K562 (cell line): ENCODE measurements at places on chromosomes 12 and 14.
A peak's percentile ranks its signal among the peaks of the same experiment; 100 is the strongest.

GRCh38 chr12:51293696-51294095 is 23.5 kb upstream of the SMAGP start:
- no peak for DNase-seq

- DNase-seq: no peak
Measured at GRCh38 chr12:86712425-86712843, 456.2 kb upstream of the MGAT4C start.

- DNase-seq: no peak
Measured at GRCh38 chr12:45568808-45569207, 160.7 kb upstream of the ARID2 start.

DNA sequence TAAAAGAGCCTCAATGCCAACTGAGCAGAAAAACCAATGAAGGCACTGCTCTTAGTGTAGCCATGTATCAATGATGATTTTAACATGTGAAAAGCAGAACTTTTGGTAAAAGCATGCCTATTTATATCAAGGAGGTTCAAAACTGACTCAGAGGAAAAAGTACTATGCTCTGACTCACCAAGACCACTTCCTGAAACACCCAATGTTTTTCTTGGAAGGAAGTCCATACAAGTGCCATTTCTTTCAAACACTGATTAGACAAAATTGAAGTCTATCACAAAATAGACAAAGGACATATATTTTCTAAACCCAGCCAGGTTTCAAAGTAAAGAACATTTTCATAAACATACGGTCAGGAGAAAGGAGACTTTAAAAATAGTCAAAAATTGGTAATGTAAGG is 88.6 kb downstream of the EPS8 start:
- peak; percentile 4 for DNase-seq

- no peak for DNase-seq
Measured at GRCh38 chr14:47297374-47297773, 378.0 kb downstream of the MDGA2 start.

- DNase-seq: peak; percentile 17
Measured at GRCh38 chr12:102917026-102917787, at the start of gene PAH. PAH (minus strand) TSS chr12:102917244; CDS start chr12:102917130, 114 bp downstream.

DNA sequence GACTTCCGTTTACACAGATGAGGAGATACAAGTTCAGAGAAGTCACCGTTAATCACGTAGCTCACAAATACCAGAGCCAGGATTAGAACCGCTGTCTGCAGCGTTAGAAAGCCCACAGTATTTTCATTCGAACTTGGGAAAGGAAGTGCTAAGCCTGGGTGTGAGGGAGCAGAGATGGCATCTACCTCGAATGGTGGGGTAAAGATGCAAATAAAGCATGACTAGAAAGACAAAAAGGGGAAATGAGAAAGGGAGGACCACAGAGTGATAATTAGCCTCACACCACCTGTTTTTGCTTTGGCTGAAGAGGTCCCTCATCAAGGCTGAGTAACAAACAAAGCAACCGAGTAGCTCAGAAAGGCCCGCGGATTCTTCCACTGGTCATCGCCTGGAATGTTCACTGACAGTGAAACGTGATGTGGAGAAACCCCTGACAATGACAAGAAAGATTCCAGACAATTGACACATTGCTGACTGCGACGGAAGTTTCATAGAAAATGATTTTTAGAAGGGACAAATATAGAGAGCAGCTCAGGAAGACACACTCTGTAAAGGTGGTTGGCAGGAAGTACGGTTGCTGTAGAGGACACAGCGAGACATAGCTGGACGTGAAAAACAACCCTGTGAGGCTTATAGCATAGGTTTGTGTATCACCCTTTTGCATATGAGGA is 31.5 kb upstream of the BHLHE41 start:
- no peak for DNase-seq

DNA sequence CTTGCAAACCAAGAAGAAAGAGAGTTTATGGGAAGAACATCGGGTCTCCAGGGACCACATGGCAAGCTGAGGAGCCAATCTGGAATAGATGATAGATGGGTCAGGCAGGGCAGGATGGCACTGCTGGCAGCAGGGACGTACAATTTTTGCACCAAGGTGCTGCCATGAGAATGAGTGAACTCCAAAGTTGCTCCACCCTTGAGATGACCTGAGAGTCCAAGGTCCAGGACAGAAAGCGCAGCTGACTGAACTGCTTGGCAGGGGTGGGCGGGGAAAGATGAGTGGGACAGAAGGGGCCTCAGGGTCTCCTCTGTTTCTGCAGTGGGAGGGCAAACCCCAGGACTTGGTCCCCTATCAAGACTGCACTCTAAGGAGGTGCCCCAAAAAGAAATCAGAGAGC is 136.7 kb upstream of the GSC start:
- DNase-seq: no peak

DNA sequence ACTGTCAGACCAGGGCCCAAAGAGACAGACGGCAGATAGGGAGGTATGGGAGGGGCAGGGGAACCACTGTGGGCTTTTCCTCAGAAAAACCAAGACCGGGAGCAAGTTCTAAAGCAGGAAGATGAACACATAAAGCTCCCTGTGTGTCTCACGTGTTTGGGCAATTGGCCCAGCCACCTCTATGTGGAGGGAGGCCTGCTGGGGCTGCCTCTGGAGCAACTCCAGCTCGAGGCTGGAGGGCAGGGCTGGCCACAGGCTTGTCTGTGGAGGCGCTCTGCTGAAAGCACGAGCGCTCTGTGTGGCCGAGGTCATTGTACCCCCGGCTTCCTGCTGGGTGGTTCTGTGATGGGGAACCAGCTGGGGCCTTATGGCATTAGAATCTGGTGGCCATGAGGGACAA is 36.4 kb downstream of the TRAFD1 start:
- no peak for DNase-seq

DNA sequence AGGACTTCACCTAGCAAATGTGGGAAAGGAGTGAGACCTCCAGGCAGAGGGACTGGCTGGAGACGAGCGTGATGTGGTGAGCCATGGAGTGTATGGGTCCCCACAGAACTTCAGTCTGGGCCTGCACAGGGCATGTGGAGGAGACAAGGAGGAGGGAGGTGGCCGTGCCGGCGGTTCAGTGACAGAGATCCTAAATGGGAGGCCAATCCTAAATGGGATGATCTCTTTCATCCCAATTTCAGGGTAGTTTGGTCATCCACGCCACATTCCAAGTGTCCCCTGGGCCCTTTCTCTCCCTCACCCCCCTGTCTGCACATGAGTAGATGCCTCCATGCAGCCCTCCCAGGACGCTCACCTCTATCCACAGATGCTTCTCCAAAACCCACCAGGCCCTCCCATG is 13.2 kb downstream of the SERPINA5 start:
- no peak for DNase-seq

GRCh38 chr12:111046896-111047295 is 126.5 kb upstream of the MYL2 start:
- no peak for DNase-seq

GRCh38 chr12:126355346-126355745 is 1290.1 kb downstream of the AACS start:
- DNase-seq: no peak

DNA sequence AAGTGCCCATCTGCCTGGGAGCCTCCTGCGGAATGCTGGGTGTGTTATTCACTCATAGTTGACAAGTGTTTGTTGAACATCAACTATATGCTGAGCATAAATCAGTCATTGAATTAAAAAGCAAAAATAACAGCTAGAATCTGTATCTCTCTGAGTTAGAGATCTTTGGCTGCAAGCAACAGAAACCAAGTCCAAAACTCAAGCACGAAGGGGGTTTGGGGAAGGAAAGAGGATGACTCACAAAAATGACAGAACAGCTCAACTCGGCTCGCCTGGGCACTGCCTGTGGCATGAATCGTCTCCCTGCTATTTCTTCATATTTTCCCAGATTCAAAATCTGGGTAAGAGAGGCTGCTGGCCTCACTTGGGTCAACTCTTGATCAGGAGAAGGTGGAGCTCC is 72.6 kb upstream of the NCOR2 start:
- no peak for DNase-seq

- no peak for DNase-seq
Measured at GRCh38 chr12:91685917-91686316, 459.7 kb downstream of the BTG1 start.

- DNase-seq: no peak
Measured at GRCh38 chr12:124730455-124730932, 133.2 kb downstream of the SCARB1 start.

DNA sequence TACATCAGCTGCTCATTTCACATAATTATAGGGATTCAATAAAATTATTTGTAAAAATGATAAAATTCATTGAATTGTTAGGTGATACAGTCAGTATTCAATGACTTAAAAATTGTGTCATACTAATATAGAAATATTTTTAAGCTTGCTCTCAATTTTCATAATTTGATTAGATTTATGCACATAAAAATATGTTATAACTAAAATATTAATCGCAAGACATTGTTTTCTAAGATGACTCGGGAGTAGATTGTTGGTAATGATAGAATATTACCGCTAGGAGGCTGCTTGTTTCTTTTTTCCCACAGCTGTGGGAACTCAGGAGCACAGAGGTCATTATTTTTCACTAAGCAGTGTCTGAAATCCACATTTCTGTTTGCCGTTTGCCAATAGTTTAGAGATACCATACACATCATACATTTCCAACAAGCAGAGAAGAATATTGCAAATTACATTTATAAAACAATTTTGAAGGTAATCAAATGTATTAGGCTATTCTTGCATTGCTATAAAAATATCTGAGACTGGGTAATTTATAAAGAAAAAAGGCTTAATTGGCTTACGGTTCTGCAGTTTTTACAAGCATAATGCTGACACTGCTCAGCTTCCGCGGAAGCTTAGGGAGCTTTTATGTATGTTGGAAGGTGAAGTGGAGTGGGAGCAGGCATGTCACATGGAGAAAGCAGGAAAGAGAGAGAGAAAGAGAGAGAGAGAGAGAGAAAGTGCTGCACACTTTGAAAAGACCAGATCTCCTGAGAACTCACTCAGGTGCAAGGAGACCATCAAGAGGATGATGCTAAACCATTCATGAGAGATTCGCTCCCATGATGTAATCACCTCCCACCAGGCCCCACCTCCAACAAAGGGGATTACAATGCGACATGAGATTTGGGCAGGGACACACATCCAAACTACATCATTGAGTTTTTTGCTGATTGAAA is 9.2 kb downstream of the CD69 start:
- DNase-seq: peak; percentile 22

DNA sequence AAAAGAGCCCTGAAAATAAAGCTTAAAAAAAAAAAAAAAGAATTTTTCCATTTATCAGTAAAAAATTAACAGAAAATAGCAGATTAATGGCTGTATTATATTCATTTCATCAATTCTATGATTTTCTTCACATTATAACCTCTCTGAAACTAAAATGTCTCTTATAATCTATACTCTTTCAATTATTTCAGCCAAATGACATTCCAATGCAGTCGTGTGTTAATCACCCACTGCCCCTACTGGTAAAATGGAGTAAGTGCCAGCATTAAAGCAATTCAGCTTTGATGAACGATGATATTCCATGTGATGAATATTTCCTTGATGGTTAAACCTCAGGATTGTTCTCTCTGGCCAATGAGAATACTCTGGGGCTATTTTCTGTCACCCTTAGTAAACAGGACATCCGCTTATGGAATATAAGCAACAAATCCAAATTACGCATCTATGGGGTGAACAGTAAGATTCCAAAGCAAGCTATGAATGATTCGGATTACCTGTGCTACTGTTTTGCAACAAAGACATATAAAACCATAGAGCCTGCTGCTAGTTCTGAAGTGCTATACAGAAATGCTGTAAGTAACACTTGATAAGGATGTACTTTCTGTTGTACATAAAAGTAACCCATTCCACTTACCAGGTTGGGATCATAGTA is 20.3 kb upstream of the SYCP3 start:
- peak; percentile 38 for DNase-seq

DNA sequence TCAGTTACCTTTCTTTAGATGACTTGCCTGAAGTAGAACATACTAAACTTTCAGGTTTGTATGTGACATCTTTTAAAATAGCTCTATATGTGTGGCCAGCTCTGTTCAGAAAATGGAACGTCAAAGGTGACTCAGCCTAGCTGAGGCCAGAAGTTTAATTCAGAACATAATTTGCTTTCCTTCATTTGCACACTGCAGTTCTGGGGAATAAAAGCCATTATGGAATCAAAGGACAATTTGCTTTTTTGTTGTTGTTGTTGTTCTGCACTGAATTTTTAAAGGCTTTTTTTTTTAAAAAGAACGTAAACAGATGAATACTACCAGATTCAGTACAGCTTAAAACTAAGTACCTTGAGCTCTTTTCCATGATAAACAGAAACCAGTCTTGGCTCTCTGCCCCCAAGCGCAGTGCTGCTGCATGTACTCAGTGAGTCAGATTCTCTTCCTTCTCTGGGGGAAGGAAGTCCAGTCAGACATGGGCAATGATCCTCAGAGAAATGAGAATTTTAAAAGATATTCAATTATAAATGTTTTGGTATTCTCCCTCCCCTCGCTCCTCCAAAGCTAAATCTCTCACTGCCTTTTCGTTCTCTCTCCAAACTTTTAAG is 644.2 kb downstream of the NOVA1 start:
- no peak for DNase-seq

DNA sequence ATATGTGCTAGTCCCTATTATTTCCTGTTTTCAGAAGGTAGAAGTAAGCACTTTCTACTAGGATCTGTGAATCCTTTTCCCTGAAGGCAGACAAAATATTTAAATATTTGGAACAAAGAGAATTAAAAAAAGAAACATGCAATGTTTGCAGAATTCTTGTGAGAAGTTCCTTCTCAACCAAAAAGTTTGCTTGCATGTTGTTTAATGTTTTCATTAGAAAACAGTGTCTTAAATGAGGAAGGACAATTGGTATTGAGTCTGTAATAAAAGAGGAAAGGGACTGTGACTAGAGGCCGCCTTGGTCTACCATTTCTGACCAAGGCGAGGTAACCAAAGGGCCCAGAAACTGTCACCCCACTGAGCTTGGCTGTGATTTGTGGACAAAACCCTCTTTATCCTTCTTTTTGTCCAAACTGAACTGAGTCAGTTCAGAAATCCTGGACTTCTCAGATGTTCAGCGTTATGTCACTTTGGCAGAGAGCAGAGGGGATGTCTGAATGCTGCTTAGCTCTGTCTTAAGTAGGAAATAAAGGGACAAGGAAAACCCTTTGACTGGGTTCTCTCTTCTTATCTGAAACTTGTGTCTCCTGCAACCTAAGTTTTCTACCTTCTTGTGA is 129.8 kb upstream of the CPM start:
- DNase-seq: no peak

GRCh38 chr12:34016361-34016760 is 5.9 kb upstream of the ALG10 start:
- no peak for DNase-seq

GRCh38 chr14:39843881-39844280 is 411.6 kb upstream of the FBXO33 start:
- DNase-seq: no peak

- DNase-seq: no peak
Measured at GRCh38 chr12:39006286-39006685, 100.9 kb upstream of the CPNE8 start.
